B cell (primary cell): ENCODE measurements at places on chromosomes 1 and 21. TPM values are rescaled to one million over a fixed set of nuclear protein-coding genes. Genes with fewer than 3 reads are reported as not detected.

Gene FCER1G
- total RNA-seq: 0.76 and 1.7 TPM in 2 replicates

- H3K27ac ChIP-seq: no peak overlapping the region
- H3K4me3 ChIP-seq: no peak overlapping the region
- H3K4me1 ChIP-seq: peaks cover 7% of the 10 kb centered on the region
These were observed 61.3 kb downstream of the BCAR3 start for GRCh38 chr1:93620172-93620840.

GRCh38 chr1:151809985-151810556 lies 4.9 kb upstream of the LINGO4 start:
- H3K4me3 ChIP-seq: no peak overlapping the region
- no peak overlapping the region for H3K27ac ChIP-seq
- H3K36me3 ChIP-seq: no peaks in the 10 kb centered on the region
- no peaks in the 10 kb centered on the region for H3K27me3 ChIP-seq
- no peaks in the 10 kb centered on the region for H3K4me1 ChIP-seq

DNA sequence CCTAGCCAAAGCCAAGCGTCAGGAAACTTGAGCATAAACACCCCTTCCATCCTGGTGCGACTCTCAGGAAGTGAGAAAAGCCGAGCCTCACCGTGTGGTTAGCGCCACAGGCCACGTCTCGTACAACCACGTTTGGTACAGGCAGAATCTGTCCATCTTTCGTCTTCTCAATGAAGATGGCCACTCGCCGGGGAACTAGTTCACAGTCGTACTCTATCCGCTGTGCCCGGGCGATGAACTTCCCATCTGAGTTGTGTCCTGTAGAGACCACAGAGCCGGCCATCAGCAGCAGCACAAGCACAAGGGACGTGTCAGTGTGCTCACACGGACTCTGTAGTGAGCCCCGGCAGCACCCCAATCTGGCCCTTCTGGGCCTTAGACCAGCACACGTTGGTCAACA lies 23.1 kb downstream of the RCC2 start:
- no peaks in the 10 kb centered on the region for H3K27me3 ChIP-seq
- H3K27ac ChIP-seq: no peak overlapping the region
- DNase-seq: no peak
- no peaks in the 10 kb centered on the region for H3K4me1 ChIP-seq

Gene TMEM81
- total RNA-seq: 6.2 and 6.8 TPM in 2 replicates

GRCh38 chr1:216330262-216330661 lies 93.0 kb downstream of the USH2A start:
- H3K4me3 ChIP-seq: no peak overlapping the region
- DNase-seq: no peak
- H3K36me3 ChIP-seq: no peaks in the 10 kb centered on the region
- no peaks in the 10 kb centered on the region for H3K4me1 ChIP-seq

DNA sequence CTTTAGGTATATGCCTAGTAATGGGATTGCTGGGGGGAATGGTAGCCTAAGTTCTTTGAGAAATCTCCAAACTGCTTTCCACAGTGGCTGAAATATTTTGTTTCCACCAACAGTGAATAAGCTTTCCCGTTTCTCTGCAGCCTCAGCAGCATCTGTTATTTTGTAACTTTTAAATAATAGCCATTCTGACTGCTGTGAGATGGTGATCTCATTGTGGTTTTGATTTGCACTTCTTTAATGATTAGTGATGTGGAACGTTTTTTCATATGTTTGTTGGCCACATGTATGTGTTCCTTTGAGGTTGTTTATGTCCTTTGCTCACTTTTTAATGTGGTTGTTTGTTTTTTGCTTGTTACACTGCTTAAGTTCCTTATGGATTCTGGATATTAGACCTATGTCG lies 237.4 kb downstream of the CENPF start:
- no peaks in the 10 kb centered on the region for H3K4me1 ChIP-seq
- no peak overlapping the region for H3K4me3 ChIP-seq
- H3K36me3 ChIP-seq: no peaks in the 10 kb centered on the region
- no peak overlapping the region for H3K27ac ChIP-seq
- no peak for DNase-seq
- no peaks in the 10 kb centered on the region for H3K27me3 ChIP-seq

DNA sequence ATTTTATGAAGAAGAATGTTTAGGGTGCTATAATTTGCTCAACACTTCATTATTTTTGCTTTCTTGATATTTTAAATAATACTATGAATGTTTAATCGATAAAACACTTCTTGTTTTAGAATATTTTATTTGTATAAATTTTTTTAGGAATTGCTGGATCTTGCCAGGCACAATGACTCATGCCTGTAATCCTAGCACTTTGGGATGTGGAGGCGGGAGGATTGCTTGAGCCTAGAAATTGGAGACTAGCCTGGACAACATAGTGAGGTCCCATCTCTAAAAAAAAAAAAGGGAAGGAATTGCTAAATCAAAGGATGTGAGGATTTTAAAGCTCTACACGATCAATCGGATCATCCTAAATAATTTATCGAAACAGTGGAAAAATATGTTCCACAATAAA lies 17.6 kb downstream of the RNF11 start:
- no peaks in the 10 kb centered on the region for H3K36me3 ChIP-seq
- no peak overlapping the region for H3K27ac ChIP-seq
- no peaks in the 10 kb centered on the region for H3K27me3 ChIP-seq
- no peak for DNase-seq

DNA sequence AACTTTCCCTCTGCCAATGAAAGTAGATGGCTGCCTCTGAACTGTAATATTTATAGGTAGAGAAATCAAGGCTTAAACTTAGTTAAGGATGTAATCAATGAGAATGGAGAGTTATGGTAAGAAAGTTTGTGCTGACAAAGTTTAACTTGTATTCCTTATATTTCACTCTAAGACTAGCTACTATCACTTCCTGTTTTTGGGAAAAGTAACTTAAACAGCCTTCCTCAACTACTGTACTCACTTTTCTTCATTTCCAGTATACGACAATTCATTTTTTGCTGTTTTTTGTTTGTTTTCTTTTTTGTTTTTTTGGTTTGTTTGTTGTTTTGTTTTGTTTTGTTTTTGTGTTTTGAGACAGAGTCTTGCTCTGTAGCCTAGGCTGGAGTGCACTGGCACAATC lies 3.7 kb downstream of the RGS18 start:
- H3K27me3 ChIP-seq: no peaks in the 10 kb centered on the region
- no peak for DNase-seq
- no peaks in the 10 kb centered on the region for H3K4me1 ChIP-seq
- H3K4me3 ChIP-seq: no peak overlapping the region
- no peaks in the 10 kb centered on the region for H3K36me3 ChIP-seq

Gene MAP3K21
- 3.3 and 3.7 TPM in 2 replicates for total RNA-seq

DNA sequence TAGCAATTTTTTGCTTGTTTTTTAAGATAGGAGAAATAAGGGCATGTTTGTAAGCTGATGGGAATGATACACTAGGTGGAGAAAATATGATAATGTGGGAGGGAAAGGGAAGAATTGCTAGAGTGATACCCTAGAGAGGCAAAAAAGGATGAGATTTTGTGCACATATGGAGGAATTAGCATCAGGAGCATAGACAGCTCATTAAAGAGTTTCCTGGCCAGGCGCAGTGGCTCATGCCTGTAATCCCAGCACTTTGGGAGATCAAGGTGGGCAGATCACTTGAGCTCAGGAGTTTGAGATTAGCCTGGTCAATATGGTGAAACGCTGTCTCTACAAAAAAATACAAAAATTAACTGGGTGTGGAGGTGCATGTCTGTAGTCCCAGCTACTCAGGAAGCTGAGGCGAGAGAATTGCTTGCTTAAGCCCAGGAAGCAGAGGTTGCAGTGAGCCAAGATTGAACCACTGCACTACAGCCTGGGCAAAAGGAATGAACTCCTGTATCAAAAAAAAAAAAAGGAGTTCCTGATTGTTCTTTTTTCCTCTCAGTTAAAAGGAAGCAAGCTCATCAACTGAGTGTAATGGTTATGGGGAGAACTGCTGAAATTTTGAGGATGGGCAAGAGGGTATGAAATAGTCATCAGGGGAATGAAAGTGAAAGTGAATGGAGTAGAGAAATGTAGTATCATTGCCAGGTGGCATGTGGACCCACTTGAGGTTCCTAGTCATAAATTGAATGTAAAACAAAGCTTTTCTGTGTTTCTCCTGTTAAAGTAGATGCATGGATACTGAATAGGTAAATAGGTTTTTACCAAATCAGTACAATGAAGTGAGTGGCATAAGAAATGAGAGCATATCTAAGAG lies 35.5 kb downstream of the SH3GLB1 start:
- peak; percentile 14 for DNase-seq
- H3K27ac ChIP-seq: peak overlapping the region; percentile 21
- no peaks in the 10 kb centered on the region for H3K27me3 ChIP-seq
- no peak overlapping the region for H3K4me3 ChIP-seq

Gene FMO4
- total RNA-seq: 3.0 and 3.5 TPM in 2 replicates

- no peaks in the 10 kb centered on the region for H3K36me3 ChIP-seq
- no peak for DNase-seq
- no peak overlapping the region for H3K4me3 ChIP-seq
- no peaks in the 10 kb centered on the region for H3K27me3 ChIP-seq
These were observed 256.7 kb upstream of the SNX7 start for GRCh38 chr1:98404866-98405265.

- DNase-seq: peak; percentile 93
- no peaks in the 10 kb centered on the region for H3K27me3 ChIP-seq
- H3K27ac ChIP-seq: peak within 1 kb of the TSS; percentile 96
- peaks cover 24% of the 10 kb centered on the region for H3K4me1 ChIP-seq
These were observed at the start of gene PYGO2 for GRCh38 chr1:154961207-154962155. PYGO2 (minus strand) TSS chr1:154961782; CDS start chr1:154961576, 206 bp downstream.

- no peak overlapping the region for H3K4me3 ChIP-seq
- H3K4me1 ChIP-seq: no peaks in the 10 kb centered on the region
- H3K36me3 ChIP-seq: no peaks in the 10 kb centered on the region
- H3K27me3 ChIP-seq: no peaks in the 10 kb centered on the region
- H3K27ac ChIP-seq: no peak overlapping the region
- no peak for DNase-seq
These were observed 36.7 kb upstream of the LRRC53 start for GRCh38 chr1:74548961-74549750.
